ENCODE measurements at places on chromosomes 12 and 14.

GRCh38 chr12:18428416-18428815, 167.1 kb downstream of the PIK3C2G start:
- no peak for DNase-seq

DNA sequence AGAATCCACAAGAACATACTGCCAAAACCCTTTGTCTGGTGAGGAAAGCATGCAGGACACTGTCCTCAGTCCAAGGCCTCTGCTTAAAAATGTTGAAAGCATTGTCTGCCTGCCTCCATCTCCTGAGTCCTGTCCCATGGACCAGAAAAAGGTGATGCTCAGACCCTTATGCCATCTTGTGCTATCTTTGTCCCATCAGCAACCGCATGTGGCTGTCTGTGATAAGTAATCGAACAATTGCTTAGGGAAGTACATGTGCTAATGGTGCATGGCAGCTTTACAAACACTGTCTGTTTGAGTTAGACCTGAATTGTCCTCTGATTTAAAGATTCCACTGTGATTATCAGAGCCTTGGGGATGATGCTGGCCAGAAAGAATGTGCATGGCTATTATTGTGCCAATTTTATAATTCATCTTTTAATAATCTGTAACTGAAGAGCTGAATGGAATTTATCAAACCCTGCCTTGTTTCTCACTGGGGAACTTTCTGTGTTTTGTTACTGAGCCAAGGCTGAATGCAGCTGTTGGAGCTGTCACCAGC, 177.5 kb downstream of the DACT1 start:
- DNase-seq, result no peak

- no peak for DNase-seq
Observed at GRCh38 chr12:109352184-109352583, 4.5 kb downstream of the MYO1H start.

DNA sequence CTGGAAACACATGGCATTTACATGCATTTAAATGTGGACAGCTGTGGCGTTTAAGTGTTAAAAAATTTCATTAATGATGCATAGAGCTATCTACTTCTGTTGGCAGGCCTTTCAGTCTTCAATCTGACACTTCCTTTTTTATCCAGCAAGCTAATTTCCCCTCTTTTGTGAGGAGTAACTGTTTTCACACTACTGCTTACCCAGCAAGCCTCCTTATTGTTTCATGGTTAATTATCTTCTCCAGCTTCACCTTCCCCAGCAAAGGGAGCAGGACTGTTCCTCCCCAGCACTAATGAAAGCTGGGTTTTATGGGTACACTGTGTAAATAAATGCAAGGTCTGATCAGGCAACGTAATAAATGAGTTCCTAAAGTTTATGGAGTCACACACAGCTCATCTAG, 129.4 kb upstream of the NPAS3 start:
- no peak for DNase-seq

DNA sequence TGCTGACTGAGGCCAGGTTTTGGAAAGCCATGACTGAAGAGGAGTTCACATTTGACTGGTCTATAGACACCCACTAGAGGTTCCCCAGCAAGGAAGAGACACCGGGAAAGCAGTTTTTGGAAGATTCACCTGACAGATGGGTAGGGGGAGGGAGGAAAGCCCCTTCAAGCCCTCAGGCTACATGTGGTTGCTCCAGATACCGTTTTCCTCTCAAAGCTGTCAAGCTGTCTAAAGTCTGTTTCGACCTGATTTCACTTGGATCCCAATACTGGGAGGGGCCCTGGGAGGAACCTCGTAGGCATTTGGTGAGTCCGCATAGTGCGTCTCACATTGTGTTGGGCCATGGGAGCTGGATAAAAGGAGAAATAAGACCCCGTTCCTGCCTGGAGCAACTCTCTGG, 1.7 kb upstream of the LRP1 start:
- no peak for DNase-seq

GRCh38 chr12:108181095-108181454, 52.0 kb downstream of the WSCD2 start:
- no peak for DNase-seq

GRCh38 chr14:28875934-28876571, 109.5 kb downstream of the FOXG1 start:
- no peak for DNase-seq

GRCh38 chr14:76168531-76168930, 16.8 kb downstream of the GPATCH2L start:
- no peak for DNase-seq

- DNase-seq, result no peak
Observed at GRCh38 chr14:103699901-103700752, 15.1 kb downstream of the XRCC3 start.

DNA sequence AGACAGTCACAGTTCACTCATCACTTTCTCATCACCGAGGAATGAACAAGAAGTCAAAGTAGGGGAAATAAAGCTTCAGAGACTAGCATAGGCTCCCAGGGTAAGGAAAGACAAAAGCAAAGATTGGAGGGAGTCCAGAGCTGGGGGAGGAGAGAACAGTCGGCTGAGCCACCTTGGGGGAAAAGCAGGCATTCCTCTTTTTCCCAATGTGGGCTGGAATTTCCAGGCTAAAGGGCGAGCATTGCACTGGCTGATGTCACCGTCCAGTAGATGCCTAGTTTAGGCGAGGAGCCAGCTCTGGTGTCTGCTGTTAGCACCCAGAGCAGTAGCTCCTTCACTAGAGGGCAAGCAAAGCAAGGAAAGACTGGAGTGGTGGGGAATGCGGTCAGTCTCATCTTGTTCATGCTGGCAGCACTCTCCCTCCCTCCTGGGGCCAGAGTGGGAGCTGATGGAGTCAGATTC, 8.5 kb upstream of the KRT75 start:
- DNase-seq, result no peak

DNA sequence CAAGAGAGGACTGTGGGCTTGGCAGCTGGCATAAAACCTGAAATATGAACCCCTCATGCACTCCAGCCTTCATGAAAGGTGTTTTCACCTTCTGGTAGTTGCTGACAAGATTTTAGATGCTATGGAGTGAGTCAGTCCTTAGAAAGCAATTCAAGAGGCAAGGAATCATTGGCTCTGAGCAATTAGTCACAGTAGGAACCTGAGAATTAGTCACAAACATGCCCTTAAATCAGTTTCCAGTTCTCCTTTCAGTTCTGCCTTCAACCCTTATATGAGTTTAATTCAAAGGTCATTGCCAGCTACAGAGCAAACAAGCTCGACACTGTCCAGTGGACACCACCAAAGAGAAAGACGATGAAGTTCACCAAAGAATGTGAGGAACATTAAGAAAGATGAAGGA, 472.3 kb downstream of the GLT1D1 start:
- no peak for DNase-seq

DNA sequence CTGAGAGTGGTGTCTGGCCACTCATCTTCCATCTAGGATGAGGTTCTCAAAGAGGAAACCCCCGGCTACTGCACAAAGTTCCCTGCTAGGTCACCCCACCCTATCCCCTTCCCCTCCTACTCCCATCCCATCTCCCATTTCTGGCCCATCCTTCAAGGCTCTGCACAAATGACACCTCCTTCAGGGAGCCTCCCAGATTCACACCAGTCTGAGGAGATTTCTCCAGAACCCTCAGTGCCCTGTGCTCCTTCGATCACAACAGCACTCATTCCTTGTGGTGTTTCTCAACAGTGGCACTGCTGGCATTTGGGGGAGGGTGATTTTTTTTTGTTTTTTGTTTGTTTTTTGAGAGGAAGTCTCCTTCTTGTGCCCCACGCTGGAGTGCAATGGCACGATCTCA, 2.9 kb downstream of the CAMKK2 start:
- no peak for DNase-seq

DNA sequence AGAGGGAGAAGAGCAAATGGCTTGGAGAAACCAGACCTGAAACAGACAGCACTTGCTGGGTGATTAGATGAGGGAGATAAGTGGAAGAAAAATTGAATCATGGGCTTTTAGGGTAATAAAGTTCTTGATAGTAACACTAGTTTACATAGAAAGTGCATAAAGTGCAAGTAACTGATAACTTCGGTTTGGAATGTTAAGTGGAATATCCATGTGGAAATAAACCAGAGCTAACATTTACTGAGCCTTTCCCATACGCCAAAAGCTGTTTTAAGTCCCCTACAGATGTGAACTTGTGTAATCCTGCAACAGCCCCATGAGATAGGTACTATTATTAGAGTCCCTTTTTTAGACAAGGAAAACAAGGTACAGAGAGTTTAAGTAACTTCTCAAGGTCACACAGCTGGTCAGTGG, 77.1 kb upstream of the NUDT4 start:
- no peak for DNase-seq

DNA sequence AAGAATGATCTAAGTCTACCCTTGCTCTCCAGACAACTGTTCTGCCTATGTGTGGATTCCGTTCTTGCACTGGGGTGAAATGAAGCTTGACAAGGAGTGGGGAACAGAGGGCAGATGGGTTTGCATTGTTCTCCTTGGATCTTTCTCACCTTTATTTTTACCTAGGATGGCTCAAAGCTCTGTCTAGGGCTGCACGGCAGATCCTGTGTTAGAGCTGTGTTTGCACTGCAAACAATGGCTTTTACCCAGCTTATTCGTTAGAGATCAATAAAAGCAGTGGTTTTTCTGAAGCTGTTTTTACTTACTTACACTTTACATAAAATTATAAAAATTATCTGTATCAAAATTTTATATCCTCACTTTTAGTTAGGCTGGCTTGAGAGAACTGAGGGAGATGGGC, 105.1 kb downstream of the LRIG3 start:
- DNase-seq, result no peak

GRCh38 chr12:131422187-131422520, 288.7 kb upstream of the SFSWAP start:
- no peak for DNase-seq

DNA sequence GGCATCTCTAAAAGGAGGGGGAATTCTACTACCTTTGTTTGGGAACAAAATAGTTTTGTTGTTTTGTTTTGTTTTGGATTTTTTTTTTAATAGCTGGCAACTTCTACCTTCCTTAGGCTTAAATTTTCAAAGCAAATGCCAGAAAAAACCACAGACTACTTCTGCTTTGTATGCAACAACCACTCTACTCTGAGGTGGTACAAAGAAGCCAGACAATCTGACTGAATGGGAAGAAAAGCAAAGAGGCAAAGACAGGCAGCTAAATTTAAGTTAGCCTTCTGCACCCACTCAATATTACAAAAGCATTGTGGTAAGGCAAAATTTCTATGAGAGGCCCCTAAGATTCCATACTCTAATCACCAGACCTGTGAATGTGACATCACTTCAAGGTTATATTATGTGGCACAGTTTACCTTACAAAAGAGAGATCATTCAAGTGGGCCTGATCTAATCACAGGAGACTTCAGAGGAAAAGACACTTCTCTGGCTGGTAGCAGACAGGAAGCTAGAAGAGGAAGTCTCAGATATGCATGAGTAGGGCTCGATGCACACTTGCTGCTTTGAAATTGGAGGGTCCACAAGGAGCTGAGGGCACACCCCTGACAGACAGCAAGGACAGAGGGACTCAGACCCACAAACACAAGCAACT, 566.6 kb downstream of the RPS29 start:
- DNase-seq, result no peak

- DNase-seq, result no peak
Observed at GRCh38 chr14:100290607-100291304, 15.5 kb downstream of the SLC25A29 start.

Measured in stimulated activated CD4-positive, alpha-beta T cell treated with anti-CD3 and anti-CD28 coated beads, Interleukin-12 subunit alpha, Interleukin-12 subunit beta, amount 100 ng/mL, for 24 hours (primary cell).